NCI-H2171 treated with DMSO at 0.1 percent for 48 hours (cell line): ENCODE measurements at places on chromosomes 4 and X.

DNA sequence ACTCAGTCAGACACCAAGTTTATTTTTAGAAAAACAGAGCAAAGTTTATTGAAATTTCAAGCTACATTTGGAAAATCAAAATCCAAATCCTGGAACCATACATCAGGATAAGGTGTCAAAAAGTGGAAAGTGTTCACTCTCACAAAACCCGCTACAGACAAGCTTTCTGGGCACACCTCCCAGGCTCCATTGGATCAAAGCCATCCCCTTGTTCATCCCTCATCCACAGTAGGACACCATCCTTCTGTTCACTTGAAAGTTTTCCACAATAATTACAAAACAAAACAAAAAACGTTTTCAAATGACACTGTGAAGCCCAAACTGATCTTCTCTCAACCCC lies 62.4 kb downstream of the TSC22D3 start:
- no peak for DNase-seq

DNA sequence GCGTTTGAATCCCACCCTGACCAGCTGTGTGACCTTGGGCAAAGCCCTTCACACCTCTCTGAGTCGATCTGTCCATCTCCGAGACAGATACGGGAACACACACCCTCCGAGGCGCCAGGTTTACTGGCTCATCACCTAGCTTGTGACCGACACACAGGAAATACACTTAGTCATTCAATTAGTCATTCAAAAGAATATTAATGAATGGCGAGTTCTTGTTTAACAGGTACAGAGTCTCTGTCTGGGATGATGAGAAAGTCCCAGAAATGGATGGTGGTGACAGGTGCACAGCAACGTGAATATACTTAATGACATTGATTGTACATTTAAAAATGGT lies 80.6 kb downstream of the PPP2R2C start:
- DNase-seq, result no peak

GRCh38 chr4:143641361-143641760 lies 59.1 kb downstream of the FREM3 start:
- DNase-seq, result no peak

GRCh38 chr4:185792384-185793115 lies 19.4 kb downstream of the SORBS2 start:
- DNase-seq, result no peak

- no peak for DNase-seq
Observed at GRCh38 chr4:37516057-37516775, 170.0 kb downstream of the RELL1 start.

GRCh38 chr4:31328932-31329331 lies 608.8 kb downstream of the PCDH7 start:
- no peak for DNase-seq

DNA sequence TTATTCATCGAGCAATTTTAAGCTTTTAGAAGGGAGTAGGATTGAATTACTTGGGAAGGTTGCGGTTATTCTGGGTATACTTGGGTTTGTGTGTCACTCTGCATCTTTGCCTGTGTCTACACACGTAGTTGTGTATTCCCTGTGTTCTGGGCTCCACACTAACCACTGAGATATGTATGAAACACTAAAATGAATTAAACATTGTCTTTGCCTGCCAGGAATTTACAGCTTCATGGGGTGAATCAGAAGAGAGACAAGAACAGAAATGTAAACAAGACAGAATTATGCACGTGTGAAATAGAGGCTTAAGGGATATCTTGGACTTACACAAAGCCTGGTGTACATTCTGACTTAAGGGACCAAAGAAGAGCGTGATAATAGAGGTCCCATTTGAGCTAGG lies 228.5 kb downstream of the AFF2 start:
- no peak for DNase-seq

- no peak for DNase-seq
Observed at GRCh38 chrX:120999413-120999812, 13.9 kb upstream of the CT47A1 start.

DNA sequence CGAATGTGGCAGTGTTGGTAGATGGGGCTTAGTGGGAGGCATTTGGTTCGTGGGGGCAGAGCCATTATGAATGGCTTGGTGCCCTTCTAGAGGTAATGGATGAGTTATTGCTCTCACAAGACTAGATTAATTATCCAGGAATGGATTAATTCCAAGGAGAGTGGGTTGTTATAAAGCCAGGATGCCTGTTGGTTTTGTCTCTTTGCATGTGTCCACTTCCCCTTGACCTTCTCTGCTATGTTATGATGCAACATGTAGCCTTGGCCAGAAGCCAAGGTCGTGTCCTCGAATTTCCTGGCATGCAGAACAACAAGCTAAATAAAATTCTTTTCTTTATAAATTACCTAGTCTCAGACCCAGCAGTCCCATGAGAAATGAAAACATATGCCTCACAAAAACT lies 111.2 kb upstream of the PLS3 start:
- DNase-seq, result no peak

- no peak for DNase-seq
Observed at GRCh38 chr4:13546941-13547484, 2.7 kb upstream of the NKX3-2 start.

- no peak for DNase-seq
Observed at GRCh38 chrX:153456161-153456560, 10.3 kb upstream of the TREX2 start.

- no peak for DNase-seq
Observed at GRCh38 chrX:44829832-44830231, 14.0 kb upstream of the DUSP21 start.

DNA sequence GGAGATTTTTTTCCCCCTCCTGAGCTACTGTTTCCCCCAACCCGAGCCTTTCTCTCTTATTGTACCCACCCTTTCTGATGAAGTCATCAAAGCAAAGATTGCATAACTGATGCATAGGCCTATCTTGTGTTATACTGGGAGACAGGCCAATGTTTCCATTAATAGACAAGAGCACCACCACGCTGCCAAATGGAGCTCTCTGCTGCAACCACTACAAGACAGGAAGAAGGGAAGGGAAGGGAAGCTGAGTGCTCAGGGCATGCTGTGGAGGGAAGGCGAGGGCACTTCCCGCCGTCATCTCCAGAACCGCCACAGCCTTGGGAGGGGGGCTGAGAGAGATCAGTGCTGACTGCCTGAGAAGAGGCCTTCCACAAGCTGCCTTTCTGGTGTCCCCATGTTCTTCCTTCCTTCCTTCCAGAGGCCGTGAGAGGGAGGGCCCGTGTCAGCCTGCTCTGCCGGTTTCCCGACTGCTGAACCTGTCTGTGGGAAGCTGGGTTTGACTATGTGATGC lies 75.0 kb downstream of the MGST2 start:
- peak; percentile 78 for DNase-seq
